ENCODE measurements at places on chromosomes 6 and 20.

DNA sequence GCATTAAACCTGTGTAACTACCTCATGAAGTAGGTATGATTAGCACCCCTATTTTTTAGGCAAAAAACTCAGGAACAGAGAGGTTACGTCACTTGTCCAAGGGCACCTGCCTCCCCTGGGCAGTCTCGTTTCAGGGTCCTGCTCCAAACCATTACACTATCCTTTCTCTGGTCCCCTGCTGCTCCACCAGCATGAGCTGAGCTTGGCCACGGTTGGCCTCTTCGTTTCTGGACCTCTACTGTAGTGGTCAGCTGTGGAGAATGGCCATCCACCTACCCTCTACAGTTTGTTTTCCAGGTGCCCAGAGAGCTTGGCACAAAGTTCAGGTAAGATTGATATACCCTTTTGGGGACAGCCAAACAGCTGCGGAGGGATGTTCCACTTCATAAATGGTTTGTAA is 16.8 kb downstream of the COX4I2 start:
- DNase-seq = no peak

DNA sequence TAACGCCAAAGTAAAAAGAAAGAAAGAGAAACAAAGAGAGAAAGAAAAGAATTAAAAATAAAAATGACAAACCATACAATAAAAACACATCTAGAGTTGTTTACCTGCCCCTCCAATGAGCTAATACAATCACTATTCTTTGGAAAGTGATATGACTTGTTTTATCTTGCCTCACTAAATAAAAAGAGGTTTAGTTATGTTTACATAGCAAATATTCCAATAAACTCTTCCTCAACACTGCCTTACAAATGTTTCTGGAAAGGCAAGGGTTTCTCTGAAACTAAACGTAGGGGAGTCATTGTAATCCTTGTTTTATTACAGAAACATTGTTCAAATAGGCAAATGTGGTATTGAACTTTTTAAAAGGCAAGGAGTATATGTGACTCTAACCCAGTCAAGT is 396.2 kb downstream of the EPM2A start:
- no peak for DNase-seq

DNA sequence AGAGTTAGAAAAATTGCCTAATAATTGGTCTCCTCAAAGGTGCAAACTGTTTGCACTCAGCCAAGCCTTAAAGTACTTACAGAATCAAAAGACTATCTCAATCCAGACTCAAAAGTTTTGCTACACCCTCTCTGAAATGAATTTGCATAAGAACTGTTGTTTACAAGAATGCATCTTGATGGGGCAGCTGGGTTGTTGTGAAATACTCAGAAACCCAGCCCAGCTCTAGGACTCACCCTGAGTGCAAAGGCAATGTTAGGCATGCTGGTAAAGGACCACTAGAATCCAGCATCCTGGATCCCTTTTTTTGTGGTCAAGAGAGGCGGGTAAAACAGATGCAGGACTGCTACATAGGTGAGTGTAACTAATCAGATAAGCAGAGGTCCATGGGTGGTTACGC is 700.2 kb downstream of the EYS start:
- no peak for DNase-seq

GRCh38 chr6:156720691-156721685 is 56.2 kb upstream of the ARID1B start:
- DNase-seq = peak; percentile 85

GRCh38 chr20:25090492-25091429 is 8.8 kb upstream of the VSX1 start:
- peak; percentile 97 for DNase-seq

- no peak for DNase-seq
Observed at GRCh38 chr6:81808851-81809570, 56.5 kb upstream of the TENT5A start.

DNA sequence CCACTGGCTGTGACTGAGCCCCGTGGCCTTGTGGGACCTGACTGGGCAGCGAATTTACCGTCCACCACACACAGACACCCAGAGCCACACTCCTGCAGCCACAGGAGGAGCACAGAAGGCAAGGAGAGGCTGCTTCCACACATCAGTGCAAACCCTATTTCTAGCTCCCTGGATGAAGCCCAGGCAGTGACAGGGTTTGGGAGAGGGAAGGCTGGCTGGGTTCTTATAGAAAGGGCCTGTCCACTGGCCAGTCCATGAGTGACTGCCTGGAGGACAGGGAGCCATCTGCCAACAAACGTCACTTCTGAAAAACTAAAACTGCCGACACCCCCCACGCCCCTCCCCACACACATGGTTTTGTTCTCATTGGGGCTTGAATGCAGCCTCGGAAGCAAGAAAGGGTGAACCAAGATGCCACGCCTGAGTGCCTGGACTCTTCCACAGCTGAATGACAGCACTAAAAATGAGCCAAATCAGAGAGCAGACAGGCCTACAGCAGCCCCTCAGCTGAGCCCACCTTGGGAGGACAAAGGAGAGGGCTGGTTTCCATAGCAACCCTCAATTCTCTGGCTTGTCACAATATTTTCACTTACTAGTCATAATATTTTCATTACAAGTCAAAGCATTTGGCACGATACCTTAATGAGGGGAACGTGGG is 38.4 kb downstream of the RRBP1 start:
- DNase-seq = no peak

DNA sequence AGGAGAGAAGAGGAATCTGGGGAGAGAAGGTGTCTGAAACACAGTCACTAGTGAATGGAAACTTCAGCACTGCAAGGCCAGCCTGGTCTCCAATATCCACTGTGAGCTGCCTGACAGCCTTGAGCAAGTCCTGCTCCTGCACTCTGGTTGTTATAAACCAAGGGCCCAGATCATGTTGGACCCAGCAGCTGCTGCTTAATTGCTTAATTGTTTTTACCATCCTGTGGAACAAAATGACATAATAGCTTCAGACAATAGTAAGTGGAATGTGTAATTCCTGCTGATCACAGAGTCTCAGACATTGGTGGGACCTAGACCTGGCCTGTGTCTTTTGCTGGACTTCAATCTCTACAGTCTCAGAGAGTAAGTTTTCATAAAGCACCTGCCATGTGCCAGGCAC is 833.7 kb downstream of the TFAP2A start:
- no peak for DNase-seq

DNA sequence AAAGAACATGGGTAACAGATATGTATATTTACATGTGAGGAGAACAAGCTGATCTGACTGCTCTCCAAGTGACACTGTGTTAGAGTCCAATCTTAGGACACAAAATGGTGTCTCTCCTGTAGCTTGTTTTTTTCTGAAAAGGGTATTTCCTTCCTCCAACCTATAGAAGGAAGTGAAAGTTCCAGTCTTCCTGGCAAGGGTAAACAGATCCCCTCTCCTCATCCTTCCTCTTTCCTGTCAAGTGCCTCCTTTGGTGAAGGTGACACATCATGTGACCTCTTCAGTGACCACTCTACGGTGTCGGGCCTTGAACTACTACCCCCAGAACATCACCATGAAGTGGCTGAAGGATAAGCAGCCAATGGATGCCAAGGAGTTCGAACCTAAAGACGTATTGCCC is 5.2 kb downstream of the HFE start:
- no peak for DNase-seq

DNA sequence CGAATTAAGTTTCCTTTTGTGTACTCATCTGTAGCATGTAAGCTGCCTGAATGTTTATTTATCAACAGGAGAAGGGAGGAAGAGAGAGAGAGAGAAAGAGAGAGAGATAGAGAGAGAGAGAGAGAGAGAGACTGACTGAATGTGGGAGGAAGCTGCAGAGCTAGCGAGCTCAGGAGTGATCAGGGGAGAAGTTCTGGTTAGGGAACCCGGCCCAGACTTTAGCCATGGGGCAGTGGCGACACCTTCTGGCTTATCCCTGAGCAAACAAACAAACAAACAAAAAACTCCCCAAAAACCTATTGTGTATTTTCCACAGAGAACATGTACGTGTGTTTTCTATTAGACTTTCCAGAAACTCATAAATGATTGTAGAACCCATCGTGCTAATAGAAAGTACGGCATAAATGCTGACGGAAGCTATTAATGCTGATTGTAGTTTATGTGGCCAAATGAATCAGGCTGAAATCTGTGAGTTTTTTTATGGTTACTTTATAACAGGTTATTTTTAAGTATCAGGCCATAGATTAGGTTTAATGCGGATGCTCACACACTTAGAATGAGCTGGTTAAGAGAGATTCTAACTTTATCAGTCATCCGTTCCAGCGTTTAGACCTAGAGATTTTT is 92.8 kb downstream of the CLIC5 start:
- no peak for DNase-seq

- no peak for DNase-seq
Observed at GRCh38 chr6:157609556-157609955, 213.5 kb upstream of the SNX9 start.

DNA sequence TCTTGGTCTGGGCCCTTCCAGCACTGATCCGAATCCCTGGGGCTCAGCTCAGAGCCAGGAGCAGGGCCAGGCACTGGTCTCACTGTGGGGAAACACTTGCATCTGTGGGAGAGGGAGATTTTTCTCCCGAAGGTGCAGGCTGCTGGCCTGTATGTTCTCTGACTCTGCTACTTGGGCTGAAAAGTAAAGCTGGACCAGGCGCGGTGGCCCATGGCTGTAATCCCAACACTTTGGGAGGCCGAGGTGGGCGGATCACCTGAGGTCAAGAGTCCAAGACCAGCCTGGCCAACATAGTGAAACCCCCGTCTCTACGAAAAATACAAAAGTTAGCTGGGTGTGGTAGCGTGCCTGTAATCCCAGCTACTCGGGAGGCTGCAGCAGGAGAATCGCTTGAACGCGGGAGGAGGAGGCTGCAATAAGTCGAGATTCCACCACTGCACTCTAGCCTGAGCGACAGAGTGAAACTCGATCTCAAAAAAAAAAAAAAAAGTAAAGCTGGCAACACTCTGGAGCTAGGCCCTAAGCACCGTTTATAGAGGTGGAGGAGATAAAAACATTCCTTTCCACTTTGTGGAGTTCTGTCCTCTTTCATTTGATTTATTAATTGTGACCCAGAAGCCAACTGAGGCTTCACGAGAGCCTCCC is 41.7 kb downstream of the JPH2 start:
- no peak for DNase-seq

GRCh38 chr6:2817903-2818443 is 23.7 kb downstream of the SERPINB1 start:
- DNase-seq = no peak
